Endothelial cell (in vitro differentiated cells): ENCODE measurements at places on chromosomes 11 and 22.

DNA sequence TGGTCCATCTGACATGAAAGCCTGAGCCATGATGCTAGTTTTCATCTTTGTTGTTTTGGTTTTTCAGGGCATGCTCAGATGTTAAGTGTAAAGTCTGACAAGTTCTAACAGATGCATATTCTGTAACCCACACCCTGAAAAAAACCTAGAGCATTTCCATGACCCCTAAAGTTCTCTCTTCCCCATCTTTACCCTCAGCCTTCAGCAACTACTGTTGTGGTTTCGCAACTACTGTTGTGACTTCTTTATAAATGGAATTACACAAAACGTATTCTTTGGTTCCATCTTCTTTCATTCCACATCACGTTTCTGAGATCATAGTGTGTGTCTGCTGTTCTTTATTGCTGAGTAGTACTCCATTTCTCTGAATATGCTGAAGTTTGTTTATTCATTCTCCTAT lies 65.1 kb upstream of the LDLRAD3 start:
- no peak for DNase-seq

- DNase-seq = no peak
Observed at GRCh38 chr11:121892863-121893262, 223.2 kb downstream of the BLID start.

DNA sequence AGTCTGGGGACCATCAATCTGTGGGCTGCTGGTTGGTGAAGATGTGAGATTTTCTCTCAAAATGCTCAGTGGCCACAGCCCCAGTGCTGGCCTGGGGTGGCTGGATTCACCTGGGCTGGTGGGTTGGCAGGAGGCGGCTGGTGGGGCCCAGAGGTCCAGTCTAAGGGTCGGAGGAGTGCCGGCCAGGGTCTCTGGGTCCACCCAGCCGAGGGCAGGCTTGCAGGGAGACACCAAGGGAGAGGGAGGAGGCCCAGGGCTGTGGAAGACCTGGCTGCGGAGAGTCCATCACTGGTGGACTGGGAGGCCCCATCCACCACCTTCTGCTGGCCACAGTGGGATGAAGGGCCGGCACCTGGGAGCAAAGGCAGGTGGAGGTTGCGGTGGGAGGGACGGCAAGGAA lies 582 bp upstream of the SHANK3 start:
- no peak for DNase-seq

GRCh38 chr11:102581066-102581465 lies 44.1 kb downstream of the MMP20 start:
- no peak for DNase-seq

- no peak for DNase-seq
Observed at GRCh38 chr11:105168457-105168856, 28.9 kb upstream of the CARD18 start.

GRCh38 chr11:121337740-121338272 lies 45.2 kb downstream of the SC5D start:
- DNase-seq = no peak

DNA sequence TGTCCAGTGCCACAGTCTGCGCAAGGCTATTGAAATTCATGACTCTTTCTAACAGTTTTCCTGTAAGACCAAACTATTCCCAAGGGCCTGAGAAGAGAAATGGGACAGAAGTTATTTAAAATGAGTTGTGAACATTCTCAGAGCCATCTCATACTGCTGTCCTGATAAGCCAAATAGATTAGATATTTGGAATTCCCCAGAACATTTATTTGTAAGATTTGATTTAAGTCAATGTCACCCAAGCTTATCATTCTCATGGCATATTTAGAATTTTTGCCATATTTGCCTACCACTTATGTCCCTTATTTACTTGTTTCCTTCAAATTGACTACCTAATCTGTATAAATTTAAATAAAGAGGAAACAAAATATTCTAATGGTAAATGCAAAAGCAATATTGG lies 82.4 kb downstream of the NAV2 start:
- no peak for DNase-seq

- no peak for DNase-seq
Observed at GRCh38 chr11:104556606-104557301, 341.5 kb downstream of the CASP12 start.

DNA sequence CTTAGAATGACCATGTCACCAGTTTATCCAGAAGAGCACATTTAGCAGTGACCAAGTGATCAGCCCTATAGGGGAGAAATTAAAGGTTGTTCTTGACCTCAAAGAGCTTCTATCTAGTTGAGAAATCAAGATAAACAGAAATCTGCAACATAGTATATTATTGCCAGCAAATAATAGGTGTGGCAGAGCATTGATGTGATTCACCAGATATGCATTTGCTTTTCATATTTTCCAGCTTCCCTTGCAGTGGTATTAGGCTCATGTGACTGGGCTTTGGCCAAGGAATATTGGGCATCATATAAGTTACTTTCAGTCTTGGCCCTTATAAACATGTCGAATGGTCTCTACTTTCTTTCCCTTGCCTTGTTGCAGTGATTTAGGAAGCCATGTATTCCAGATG lies 34.5 kb downstream of the COMMD9 start:
- no peak for DNase-seq

DNA sequence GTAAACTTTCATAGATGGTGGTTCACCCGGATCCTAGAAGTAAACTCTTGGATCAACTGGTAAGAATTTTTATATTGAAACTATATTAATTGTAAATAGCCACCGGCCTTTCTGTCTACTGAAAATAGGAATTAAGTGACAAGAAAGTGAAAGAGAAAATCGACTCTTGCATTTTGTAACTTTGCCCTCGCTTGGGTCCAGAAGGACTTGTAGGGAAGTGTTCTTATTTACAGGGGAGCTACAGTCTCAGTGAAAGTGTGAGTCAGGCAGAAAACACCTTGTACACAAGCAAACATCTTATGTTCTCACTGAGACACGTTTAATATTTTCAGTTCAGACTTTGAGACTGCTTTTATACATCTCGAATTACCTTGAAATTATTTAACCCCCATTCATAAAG lies 238.9 kb downstream of the BLID start:
- no peak for DNase-seq

- DNase-seq = peak; percentile 24
Observed at GRCh38 chr11:70048279-70049024, 29.7 kb upstream of the ANO1 start.

DNA sequence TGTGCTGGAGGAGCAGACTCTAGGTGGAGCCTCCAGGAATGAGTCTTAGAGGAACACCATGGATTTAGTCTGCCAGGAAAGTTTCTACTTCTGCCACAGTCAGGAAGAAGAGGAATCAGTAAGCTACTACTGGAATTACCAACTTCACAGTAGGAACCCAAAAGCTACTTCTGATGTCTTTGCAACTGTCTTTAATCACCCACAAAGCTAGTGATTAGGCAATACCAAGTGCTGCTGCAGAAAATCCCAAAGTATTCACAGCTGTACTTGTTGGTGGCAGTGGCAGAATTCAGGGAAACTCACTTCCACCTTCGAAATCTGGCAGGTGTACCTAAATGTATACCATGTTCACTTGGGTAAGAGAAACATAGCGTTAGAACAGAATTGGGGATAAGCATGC lies 264.5 kb upstream of the SORL1-AS1 start:
- DNase-seq = no peak
